Upper lobe of right lung (tissue), 1 donor: ENCODE measurements at places on chromosomes 5 and 9.

DNA sequence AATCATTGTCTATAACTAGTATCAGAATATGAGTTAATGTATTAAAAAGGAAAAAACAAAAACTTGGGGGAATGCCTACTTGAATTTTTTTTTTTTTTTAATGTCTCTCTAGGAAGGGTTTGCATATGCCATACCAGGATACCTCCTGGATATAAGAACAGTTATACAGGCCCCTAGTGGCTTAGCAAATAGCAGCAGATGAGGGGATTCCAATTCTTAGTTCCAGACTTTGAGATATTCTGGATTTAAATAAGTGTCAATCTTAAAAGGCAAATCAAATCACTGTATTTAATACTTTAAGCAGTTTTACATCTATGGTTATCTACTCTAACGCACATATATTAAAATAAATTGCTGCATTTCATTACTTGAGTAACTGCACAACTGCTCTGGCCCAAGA, 1055.5 kb upstream of the DMAC1 start:
- DNase-seq = no peak
- no peaks in the 10 kb centered on the region for H3K36me3 ChIP-seq
- H3K27ac ChIP-seq = no peak overlapping the region
- no peaks in the 10 kb centered on the region for H3K4me1 ChIP-seq

- no peak for DNase-seq
- no peaks in the 10 kb centered on the region for H3K4me1 ChIP-seq
- no peaks in the 10 kb centered on the region for H3K27me3 ChIP-seq
Measured at GRCh38 chr9:89484475-89485404, 13.2 kb downstream of the SEMA4D start.

- no peak for DNase-seq
- peaks cover under 1% of the 10 kb centered on the region for H3K4me1 ChIP-seq
- no peak overlapping the region for H3K4me3 ChIP-seq
- no peaks in the 10 kb centered on the region for H3K27me3 ChIP-seq
- no peaks in the 10 kb centered on the region for H3K36me3 ChIP-seq
Measured at GRCh38 chr9:16515879-16516301, 354.6 kb downstream of the BNC2 start.

- H3K27me3 ChIP-seq = no peaks in the 10 kb centered on the region
- no peak for DNase-seq
- H3K36me3 ChIP-seq = no peaks in the 10 kb centered on the region
- no peaks in the 10 kb centered on the region for H3K4me1 ChIP-seq
- no peak overlapping the region for H3K27ac ChIP-seq
Measured at GRCh38 chr5:168023191-168023590, 268.3 kb upstream of the WWC1 start.

- H3K27me3 ChIP-seq = no peaks in the 10 kb centered on the region
- no peak overlapping the region for H3K4me3 ChIP-seq
- no peak overlapping the region for H3K27ac ChIP-seq
- H3K4me1 ChIP-seq = no peaks in the 10 kb centered on the region
Measured at GRCh38 chr5:133006653-133007052, 19.7 kb downstream of the ZCCHC10 start.

DNA sequence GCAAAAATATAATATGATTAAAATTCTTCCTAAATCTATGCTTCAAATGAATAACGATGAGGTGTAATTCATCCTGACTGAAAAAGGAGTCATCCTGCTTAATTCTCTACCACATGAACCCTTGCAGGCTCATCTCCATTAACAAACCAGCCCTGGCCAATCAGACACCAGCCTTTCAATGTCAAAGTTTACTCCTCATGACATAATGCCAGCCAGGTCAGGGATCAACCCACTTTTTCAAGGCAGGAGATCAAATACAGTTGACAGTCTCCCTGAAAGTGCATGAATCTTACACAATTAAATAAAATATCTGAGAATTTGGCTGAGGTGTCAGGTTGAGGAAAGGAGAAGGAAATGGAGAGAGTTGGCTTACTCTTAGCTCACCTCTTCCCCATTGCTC, 7.0 kb downstream of the GRIN3A start:
- H3K36me3 ChIP-seq = no peaks in the 10 kb centered on the region
- DNase-seq = no peak
- no peak overlapping the region for H3K27ac ChIP-seq
- no peak overlapping the region for H3K4me3 ChIP-seq
- peaks cover 21% of the 10 kb centered on the region for H3K27me3 ChIP-seq
- no peaks in the 10 kb centered on the region for H3K4me1 ChIP-seq

DNA sequence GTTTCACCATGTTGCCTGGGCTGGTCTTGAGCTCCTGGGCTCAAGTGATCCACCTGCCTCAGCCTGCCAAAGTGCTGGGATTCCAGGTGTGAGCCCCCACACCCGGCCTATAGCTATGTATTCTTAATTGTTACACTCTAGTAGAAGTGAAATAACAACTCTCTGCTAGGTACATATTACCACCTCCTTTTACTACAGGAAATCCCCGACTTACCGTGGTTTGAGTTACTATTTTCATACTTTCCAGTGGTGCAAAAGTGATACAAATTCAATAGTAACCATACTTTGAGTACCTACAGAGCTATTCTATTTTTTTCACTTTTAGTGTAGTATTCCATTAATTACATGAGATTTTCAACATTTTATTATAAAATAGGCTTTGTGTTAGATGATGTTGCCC, 719 bp downstream of the ARL14EPL start:
- H3K4me3 ChIP-seq = no peak overlapping the region
- H3K4me1 ChIP-seq = no peaks in the 10 kb centered on the region
- H3K27me3 ChIP-seq = no peaks in the 10 kb centered on the region
- no peaks in the 10 kb centered on the region for H3K36me3 ChIP-seq

DNA sequence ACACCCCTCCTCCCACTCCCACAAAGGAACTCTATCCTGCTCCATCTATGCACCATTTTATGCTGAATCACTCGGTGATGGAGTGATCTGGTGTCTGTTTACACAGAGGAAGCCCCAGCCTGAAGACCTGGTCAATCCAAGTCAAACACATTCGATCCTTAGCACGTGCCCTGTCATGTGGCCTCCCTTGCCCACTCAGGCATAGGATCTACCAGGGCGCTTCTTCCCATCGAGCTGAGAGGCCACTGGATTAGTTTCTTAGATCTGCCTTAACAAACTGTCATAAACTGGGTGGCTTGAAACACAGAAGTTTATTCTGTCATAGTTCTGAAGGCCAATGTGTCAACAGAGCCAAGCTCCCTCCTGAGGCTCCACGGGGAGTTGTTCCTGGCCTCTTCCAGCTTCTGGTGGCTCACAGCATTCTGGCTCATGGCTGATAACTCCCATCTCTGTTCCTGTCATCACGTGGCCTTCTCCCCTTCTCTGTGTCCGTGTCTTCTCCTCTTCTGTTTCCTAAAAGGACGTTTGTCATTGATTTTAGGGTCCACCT, 34.2 kb downstream of the FOXI1 start:
- no peak overlapping the region for H3K4me3 ChIP-seq
- H3K36me3 ChIP-seq = no peaks in the 10 kb centered on the region
- H3K27me3 ChIP-seq = no peaks in the 10 kb centered on the region
- no peak overlapping the region for H3K27ac ChIP-seq
- DNase-seq = no peak

GRCh38 chr5:178854284-178854683, 5.5 kb upstream of the ZNF354B start:
- no peak overlapping the region for H3K27ac ChIP-seq
- no peak for DNase-seq
- H3K4me3 ChIP-seq = no peak overlapping the region
- peaks cover 1% of the 10 kb centered on the region for H3K4me1 ChIP-seq
- H3K36me3 ChIP-seq = no peaks in the 10 kb centered on the region

- no peaks in the 10 kb centered on the region for H3K36me3 ChIP-seq
- DNase-seq = no peak
- H3K4me1 ChIP-seq = peaks cover 16% of the 10 kb centered on the region
- H3K4me3 ChIP-seq = no peak overlapping the region
Measured at GRCh38 chr9:133032171-133032570, 1.4 kb downstream of the GTF3C5 start.

- H3K4me1 ChIP-seq = peaks cover 29% of the 10 kb centered on the region
- no peaks in the 10 kb centered on the region for H3K27me3 ChIP-seq
- peak overlapping the region; percentile 75 for H3K4me3 ChIP-seq
- peak overlapping the region; percentile 99 for H3K27ac ChIP-seq
- DNase-seq = peak; percentile 94
Measured at GRCh38 chr5:96807075-96807654, 580 bp downstream of the ERAP1 start.

- no peaks in the 10 kb centered on the region for H3K27me3 ChIP-seq
- no peaks in the 10 kb centered on the region for H3K36me3 ChIP-seq
- peaks cover 20% of the 10 kb centered on the region for H3K4me1 ChIP-seq
- no peak overlapping the region for H3K27ac ChIP-seq
- DNase-seq = no peak
- H3K4me3 ChIP-seq = no peak overlapping the region
Measured at GRCh38 chr5:89313804-89314588, 431.0 kb upstream of the MEF2C start.

DNA sequence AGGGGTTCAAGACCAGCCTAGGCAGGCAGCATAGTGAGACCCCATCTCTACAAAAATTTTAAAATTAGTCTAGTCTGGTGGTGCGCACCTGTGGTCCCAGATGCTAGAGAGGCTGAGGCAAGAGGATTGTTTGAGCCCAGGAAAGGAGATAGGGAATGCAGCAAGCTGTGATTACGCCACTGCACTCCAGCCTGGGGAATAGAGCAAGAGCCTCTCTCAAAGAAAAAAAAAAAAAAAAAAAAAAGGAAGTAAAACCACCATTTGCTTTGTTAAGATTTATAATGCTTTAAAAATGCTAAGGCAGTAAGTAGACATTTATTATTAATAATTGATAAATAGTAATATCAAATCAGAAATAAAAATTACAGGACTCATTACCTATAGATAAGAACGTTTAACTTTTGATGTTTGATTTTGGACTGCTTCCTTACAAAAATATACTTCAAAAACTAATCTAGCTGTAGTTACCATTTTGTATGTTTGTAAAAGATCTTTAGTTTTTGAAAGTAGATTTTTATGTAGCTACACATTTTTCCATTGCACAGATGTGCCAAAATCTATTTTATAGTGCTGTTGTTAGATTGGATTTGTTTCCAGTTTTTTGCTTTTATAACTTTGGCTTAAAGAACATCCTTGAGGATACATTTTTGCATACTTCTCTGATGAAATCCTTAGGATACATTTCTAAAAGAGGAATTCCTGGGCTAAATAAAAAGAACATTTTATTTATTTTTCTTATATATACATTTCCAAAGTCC, 86.4 kb downstream of the INIP start:
- no peak overlapping the region for H3K27ac ChIP-seq
- H3K36me3 ChIP-seq = no peaks in the 10 kb centered on the region
- no peak for DNase-seq
- no peak overlapping the region for H3K4me3 ChIP-seq
- no peaks in the 10 kb centered on the region for H3K4me1 ChIP-seq

DNA sequence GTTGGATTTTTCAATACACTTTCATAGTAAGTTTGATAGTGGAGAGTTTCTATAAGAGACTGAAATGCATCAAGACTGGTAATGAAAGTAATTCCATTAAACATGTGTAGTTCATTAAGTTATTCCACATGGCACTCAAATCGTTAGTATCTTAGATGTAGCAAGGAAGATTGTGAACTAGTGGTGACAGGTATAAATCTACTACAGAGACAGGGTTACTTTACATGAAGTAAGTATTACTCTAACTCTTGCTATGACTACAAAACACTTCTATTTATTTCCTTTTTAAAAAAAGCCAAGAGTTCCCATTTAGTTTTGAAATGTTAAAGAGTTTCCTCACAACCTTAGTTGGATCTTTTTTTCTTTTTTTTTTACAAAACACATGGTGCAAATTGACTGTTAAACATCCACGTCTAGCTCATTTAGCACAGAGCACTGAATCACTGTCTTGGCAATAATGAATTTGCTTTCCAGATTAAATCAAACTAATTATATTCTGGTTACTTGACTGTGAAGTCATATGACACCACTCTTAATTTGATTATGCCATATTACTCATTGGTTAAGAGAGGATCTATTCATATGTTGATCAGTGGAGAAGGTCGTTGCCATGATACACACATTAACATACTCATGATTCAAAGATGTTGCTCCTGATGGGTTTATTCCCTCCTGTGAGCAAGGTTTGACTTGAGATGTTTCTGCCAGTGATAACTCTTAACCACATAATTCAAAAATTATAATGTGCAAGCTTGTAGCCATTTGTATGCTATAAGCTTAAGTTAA, 644.8 kb downstream of the EFNA5 start:
- H3K36me3 ChIP-seq = no peaks in the 10 kb centered on the region
- H3K27me3 ChIP-seq = no peaks in the 10 kb centered on the region
- DNase-seq = no peak
